ENCODE measurements at places on chromosomes 6 and 20.

GRCh38 chr6:13484138-13484708, 3.2 kb downstream of the GFOD1 start:
- DNase-seq = no peak

DNA sequence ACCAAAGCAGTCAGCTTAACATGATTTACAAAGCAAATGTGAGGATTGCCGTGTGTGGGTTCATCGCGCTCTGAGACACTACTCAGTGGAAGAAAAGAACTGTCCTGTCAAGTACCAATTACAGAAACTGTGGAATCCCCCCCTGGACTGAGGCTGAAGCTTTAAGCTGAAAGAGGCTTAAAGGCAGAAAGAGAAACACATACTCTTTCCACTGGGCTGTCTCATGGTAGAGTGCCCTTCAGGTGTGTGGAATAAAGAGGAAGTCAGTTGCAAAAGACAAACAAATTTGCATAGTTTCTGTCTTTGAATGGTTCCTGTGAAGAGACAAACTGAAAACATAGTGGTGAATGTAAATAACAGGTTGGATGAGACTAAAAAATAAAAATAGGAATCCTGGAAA, 560.4 kb upstream of the SYNCRIP start:
- DNase-seq = no peak

DNA sequence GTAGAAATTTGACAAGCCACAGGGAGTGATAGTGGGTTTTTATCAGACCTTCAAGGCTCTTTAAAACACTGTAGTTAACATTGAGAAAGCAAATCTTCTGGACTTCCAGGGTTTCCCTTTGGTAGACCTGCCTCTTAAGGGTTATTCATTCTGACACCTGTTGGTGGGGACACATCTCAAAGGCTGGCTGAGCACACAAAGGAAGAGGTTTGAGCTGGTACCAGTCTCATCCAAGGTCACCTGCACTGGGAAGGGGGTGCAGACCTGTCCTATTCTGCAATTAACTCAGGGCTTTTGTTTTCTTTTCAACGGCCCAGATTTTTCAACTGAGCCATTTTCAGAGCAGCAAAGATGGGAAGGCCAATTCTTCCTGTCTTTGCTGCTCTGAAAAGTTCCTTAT, 45.6 kb downstream of the EDN1 start:
- no peak for DNase-seq

DNA sequence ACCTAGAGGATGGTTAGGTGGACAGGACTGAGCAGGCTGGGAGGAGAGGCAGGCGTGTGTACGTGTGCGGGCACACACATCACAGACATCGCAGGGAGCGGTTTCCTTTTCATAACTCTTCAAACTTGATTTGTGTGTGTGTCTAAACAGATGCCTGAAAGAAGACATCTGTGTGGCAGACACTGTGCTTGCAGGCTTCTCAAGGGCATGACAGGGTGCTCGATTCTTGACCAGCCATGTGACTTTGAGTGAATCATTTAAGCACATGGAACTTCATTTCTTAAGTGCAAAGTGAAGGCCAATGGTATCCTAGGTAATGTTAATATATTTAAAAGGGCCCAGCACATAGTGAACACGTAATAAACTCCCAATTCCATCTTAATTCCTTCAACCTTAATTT, 186.5 kb downstream of the SCP2D1 start:
- DNase-seq = no peak

- no peak for DNase-seq
These were observed 134.6 kb upstream of the SNX9 start for GRCh38 chr6:157688275-157688959.

DNA sequence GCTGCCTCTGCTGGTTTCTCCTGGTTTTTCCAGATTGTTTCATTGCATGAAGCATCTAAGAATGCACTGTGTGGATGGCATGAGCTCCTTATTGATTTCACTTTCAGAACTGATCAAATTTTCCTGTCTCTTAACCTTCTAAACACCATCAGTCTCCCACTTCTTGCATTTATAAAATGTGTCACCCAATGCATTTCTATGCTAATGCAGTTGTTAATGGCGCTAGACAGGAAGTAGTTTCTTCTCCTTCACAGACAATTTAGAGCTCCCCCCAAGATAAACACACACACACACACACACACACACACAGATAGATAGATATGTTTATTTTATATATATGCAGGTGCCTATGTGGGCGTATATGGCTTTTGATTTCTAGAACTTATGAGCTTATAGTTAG, 45.6 kb upstream of the FOXA2 start:
- DNase-seq = no peak

- no peak for DNase-seq
These were observed 23.0 kb downstream of the ZNF217 start for GRCh38 chr20:53570446-53571276.

- no peak for DNase-seq
These were observed 285.9 kb downstream of the ALDH8A1 start for GRCh38 chr6:134663800-134664535.

GRCh38 chr20:51287628-51288413, 254.7 kb downstream of the NFATC2 start:
- DNase-seq = no peak

DNA sequence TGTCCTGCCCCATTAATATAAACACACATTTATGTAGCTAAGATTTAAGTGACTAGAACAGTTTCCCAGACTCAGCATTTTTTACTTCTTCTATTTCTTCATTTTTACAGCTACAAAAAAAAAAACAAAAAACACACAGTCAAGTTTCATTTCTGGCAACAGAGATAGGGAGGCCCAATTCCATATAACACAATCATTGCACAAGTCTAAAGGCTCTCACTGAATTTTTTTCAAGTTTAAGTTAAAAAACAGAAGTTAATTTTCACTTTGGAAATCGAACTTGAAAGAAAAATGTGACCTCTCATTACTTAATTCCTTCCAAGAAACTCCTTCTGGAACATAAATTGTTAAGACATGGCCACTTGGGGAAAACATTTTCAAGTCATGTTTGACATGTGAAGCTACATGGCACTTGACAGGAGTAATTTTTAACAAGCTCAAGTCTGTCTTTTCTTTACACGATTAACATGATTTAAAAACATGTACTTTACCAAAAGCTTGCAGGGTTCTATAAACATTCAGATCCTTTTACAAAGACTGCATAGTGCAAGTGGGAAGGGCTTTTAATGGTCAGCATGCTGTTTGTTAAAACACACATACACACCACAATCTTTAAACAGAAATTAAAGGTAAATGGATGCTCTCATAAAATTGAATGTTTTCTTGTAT, 100.1 kb upstream of the CCDC28A start:
- DNase-seq = no peak

DNA sequence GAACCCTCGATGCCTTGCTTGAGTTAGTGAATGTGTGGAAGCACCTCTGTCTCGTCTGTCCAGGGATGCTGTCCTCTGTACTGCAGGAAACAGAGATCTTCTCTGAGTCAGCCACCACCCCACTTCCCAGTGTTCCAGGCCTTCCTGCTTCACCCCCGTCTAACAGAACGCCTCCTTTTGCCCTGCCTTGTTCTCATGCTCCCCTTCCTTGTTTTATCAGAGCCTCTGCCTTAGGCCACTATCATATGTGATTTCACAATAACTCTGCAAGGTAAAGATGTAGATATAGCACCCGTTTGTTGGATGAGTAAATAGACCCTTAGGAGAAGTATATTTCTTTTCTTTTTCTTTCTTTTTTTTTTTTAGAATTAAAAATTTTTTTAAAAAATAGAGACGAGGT, 106.7 kb upstream of the CLDN20 start:
- DNase-seq = no peak

- DNase-seq = no peak
These were observed 27.1 kb upstream of the HAO1 start for GRCh38 chr20:7967199-7967844.

DNA sequence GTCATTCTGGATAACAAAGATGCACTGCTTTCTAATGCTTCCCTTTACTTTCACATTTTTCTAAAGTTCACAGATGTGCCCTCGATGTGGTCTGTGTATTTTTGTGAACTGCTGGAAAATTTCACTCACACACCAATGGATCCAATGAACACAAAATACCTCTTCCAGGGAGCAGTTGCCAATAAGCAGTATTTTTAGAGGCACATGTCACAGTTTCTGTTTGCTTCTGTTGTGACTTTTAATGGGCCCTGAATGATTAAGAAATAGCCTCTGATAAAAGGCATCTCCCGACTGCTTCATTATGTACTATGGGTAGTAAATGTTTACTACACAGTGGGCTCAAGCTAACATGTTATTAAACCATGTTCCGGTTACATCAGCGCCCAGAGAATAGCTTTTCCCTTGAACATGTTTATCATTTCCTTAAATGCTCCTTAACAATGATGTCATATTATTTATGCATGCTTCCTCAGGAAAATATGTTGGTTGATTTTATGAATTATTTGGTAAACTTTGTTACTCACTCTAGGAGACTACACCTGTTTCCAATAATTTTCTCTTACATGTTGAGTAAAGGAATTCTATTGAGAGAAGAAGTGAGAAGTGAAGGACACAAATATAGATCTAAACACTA, 188.0 kb downstream of the KCNQ5 start:
- no peak for DNase-seq

- no peak for DNase-seq
These were observed 171.3 kb downstream of the HACE1 start for GRCh38 chr6:104688283-104688969.

DNA sequence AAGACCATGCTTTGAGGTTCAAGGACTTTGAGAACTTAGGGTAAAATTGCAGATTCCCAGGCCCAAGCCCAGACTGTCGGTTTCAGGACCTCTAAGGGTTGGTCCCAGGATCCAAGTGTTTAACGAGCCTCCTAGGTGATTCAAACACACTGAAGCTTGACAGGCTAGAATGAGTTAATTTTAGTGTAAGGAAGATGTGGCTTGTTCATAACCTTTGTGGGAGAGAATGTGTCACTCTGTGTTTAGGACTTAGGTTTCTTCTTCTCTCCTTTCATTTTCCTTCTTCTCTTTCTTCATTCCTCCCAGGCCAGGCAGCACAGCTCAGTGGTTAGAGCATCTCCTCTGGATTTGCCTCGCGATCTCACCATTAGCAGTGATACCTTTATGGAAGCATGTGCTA, 104.8 kb upstream of the KCNG1 start:
- DNase-seq = no peak

- DNase-seq = no peak
These were observed 24.3 kb upstream of the HLA-DRB5 start for GRCh38 chr6:32554116-32554965.

DNA sequence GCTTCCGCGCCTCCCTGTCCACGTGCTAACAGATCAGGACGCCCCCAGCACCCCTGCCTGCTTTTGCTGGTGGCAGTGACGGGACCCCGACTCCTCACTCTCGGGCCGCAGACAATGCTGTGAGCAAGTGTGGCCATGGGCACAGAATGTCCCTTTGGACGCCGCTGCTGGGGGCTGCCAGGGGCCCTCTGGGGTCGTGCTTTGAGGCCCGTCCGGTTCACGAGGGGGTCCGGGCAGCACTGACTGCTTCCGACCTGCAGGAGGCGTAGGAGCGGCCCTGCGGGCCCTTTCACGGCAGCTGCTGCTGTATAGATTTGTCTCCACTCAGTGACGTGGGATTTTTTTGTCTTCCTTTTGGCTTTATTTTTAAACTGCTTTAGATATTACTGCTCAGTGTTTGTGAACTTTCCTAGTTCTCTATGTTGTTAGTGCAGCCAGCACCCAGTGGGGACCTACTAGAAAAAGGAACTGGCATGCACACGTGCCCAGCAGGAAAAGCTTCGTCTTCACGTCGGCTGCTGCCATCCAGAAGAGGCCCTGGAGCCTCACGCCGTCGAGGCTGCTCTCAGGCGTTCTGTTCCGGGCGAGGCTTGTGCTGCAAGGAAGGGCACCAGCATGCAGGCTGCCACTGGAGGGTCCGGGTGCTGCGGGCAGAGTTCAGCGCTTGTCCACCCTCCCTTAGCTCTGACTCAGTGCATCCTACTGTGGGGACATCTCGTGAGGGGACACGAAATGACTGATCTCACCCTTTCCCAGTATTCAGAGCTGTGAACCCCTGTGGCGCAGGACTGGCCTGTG, 21.7 kb downstream of the UCKL1 start:
- DNase-seq = no peak

GRCh38 chr6:14927398-14927797, 318.5 kb upstream of the JARID2 start:
- DNase-seq = no peak

- no peak for DNase-seq
These were observed 282.6 kb upstream of the ID4 start for GRCh38 chr6:19554356-19555225.

DNA sequence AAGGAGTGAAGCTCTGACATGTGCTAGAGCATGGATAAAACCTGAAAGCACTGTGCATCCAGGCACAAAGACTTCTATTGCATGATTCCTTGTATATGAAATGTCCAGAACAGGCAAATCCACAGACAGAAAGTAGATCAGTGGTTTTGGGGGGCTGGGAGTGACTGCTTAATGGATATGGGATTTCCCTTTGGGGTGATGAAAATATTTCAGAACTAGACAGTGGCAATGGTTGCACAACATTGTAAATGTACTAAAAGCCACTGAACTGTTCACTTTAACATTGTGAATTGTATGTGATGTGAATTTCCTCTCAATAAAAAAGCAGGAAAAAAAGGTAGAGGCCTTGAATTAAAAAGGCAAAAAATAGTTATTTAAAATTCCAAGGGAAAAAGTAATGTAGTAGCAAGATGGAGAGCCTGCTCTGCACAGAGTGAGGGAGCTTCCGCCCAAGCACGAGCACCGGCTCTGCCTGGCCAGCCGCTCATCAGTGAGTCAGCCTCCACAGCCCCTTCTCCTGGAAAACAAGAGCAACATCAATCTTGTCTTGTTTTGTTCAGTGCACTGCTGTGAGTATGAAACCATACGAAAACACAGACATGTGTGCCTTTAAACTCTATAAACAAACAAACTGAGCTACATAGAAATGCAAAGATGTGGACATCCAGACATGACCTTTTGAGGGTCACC, 74.6 kb upstream of the THBS2 start:
- DNase-seq = no peak

GRCh38 chr6:33757906-33758305, 11.2 kb upstream of the IP6K3 start:
- DNase-seq = no peak

GRCh38 chr6:139308936-139309603, 17.3 kb upstream of the TXLNB start:
- DNase-seq = no peak

- no peak for DNase-seq
These were observed 3.0 kb downstream of the DEFB115 start for GRCh38 chr20:31260326-31260932.

DNA sequence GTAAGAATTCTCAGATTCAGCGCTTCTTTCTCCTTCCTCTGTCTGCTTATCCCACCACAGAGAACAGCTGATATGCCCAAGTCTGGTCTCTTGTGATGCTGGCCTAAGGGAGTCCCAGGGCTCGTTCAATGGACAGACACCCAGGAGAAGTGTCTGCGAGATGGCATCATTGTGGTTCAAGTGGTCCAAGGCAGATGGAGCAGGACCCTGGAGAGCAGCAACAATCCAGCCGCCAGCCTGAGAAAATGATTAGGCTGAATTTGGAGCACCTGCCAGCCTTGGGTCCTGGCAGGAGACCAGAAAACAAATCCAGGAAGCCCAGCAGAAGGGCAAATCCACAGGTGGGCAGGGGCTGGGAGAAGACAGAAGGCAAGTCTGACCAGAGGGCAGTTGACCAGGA, 145.8 kb downstream of the PTPRT start:
- DNase-seq = no peak

All from GF-D8 (cell line).